ENCODE measurements at places on chromosomes 13 and 19.

DNA sequence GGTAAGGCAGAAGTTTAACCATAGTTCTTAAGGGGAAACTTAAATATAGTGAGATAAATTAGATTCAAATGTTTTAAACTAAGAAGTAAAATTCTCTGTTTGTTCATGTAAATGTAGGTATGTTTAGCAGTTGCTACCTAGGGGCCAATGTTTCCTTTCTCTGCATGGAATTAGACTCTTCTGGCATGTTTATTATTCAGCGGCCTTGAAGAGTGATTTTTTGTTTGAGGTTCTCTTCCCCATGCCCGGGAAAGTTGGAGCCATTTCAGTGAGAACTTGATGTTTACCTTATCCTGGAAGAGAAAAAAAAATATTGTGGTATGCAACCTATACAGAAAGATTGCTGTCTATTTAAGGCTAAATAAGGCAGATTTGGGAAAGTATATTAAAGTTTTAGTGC, 492.9 kb downstream of the KLF5 start:
- DNase-seq: no peak

- no peak for DNase-seq
These were observed 1.1 kb upstream of the LTBP4 start for GRCh38 chr19:40599902-40600569.

DNA sequence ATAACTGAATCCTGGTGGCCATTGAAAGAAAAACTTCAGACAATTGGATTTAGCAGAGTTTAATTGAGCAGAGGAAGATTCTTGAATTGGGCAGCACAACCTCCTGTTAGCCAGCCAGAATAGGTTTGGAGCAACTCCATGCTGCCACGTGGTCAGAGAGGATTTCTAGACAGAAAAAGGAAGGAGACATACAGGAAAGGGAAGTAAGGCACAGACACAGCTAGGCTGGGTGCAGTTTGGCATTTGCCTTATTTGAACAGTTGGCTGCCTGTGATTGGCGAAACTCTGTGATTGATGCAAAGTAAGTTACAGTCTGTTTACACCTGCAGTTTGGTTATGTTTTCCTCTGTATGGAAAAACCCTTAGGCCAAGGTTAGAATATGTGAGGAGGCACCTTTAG, 85.8 kb upstream of the SPATA13 start:
- DNase-seq: no peak

- DNase-seq: peak; percentile 74
These were observed 880 bp downstream of the SWSAP1 start for GRCh38 chr19:11375143-11375948.

GRCh38 chr19:55688422-55689218, 13.6 kb downstream of the EPN1 start:
- DNase-seq: no peak

GRCh38 chr19:54266133-54266532, 9.1 kb upstream of the LILRB5 start:
- DNase-seq: peak; percentile 86

DNA sequence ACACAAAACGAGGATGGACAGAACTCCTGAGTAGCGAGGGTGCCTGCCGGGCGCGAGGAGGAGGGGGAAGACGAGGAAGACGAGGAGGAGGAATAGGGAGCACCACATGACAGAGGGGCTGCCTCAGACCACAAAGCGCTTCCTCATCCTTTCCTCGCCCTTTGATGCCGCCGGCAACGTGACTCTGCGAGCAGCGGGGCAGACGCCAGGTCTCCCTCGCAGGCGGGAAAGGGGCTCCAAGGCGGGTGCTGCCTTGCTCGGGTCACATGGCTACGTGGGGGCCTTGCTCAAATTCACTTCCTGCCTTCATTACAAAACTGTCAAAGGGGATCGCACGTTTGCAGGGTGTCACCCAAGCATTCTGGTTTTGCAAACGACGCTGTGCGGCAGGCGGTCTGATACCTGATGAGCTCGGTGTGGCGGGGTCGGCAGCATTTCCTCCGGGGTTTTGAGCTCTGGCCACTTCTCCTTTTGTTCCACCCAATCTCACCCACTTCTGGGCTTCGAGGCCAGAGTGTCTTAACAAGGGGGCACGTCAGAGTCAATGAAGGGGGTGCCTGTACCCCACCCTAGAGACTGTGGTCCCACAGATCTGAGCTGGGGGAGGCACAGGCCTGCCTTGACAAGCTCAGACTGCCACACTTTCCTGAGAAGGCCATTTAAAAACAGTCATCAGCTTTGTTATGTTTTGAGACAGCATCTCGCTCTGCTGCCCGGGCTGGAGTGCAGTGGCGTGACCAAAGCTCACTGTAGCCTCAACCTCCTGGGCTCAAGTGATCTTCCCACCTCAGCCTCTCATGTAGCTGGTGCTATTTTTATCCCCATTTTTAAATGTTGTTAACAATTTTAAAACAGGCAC, 14.9 kb downstream of the MAP2K2 start:
- DNase-seq: peak; percentile 52

DNA sequence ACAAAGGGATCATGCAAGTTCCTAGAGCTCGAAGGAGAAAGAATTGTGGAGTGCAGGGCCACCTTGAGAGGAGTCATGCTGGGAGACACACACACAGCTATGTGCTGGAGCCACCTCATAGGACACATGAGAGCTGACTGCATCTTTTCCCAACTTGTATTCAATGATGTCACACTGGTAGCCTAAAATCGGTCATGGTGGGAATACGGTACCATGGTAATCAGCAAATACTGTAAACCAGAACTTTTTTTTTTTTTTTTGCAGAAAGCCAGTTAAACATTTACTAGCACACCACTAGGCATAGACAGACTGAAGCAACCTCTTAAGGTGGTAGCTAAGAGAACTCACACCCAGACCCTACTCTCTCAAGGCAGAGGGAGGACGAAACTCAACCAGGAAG, 47.0 kb upstream of the INTS6 start:
- DNase-seq: no peak

- no peak for DNase-seq
These were observed 574 bp downstream of the SH3GL1 start for GRCh38 chr19:4399812-4400134.
